Right ventricle myocardium superior (tissue), 1 donor: ENCODE measurements at places on chromosomes 5 and 9.
A peak's percentile ranks its signal among the peaks of the same experiment; 100 is the strongest.

DNA sequence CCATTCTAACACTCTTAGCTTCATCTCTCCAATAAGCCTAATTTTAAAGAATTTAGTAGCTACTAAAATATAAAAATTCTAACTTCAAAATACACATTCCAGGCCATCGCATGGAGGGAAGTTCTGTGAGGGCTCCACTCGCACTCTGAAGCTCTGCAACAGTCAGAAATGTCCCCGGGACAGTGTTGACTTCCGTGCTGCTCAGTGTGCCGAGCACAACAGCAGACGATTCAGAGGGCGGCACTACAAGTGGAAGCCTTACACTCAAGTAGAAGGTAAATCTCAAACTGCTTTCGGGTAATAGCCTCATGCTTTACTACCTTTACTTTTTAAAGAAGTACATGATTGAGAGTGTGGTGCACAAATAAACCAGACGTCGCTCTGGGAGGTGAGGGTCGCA, 94.8 kb downstream of the ADAMTS16 start:
- DNase-seq = no peak

DNA sequence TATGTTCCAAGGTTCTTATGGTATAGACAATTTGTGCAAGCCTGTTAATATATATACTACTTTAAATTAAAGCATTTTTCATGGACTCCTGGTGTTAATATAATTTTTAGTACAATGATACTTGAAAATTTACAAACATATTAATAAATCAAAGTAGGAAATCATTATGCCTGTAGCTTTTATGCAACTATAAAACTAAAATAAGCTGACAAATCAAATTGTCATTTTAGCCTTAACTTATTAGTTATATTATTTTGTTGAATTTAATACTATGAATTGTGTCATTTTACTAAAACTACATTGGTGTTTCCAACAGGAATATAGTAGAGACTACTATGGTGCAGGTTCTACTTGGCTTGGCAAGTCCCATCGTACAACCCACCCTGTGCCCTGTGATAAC, 96.0 kb downstream of the MED10 start:
- DNase-seq = no peak

DNA sequence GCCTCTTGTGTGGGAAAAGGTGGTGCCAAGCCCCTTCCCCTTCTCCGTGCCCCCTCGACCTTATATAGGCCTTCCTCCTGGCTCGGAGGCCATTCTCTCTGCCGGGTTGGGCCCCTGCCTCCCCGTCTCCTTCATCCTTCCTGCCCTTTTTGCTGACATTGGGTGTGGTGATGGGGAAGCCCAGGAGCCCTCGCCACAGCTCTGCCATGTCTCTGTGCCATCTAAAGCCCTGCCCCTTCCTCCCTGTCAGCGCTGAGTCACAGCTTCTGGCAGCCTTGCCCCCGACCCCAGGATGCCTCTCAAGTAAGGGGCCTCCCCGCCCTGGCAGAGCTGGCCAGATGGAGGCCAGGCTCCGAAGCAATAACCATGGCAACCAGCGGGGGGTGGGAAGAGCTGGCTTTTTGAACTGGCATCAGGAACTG, 30.4 kb downstream of the JADE2 start:
- peak; percentile 79 for DNase-seq

DNA sequence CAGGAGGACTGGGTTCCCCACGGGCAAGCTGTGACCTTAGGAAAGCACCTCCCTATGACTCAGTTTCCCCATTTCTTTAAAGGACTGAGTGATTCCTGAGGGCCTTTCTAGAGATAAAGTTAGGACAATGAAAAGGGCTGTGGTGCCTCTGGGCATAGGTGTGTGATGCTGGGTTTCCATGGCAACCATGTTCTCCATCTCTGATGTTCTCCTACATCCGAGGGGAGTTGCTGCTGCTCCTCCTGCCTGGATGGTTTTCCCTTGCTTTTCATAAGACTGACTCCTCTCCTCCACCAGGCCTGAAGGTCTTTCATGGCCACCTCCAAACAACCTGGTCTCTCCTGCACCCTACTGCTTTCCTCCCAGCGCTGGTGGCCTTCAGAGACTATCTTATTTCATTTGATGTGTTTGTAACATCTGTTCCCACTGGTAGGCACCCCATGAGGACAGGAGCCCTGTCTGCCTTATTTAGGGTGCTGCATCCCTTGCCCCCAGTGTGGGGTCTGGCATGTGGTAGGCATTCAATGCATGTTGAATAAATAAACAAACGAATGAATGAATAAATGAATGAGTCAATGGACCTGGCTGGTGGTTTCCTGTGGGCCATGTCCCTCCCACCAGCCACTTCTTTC, 112.2 kb upstream of the HAND1 start:
- DNase-seq = no peak
